ENCODE measurements at places on chromosomes 5 and 9.

DNA sequence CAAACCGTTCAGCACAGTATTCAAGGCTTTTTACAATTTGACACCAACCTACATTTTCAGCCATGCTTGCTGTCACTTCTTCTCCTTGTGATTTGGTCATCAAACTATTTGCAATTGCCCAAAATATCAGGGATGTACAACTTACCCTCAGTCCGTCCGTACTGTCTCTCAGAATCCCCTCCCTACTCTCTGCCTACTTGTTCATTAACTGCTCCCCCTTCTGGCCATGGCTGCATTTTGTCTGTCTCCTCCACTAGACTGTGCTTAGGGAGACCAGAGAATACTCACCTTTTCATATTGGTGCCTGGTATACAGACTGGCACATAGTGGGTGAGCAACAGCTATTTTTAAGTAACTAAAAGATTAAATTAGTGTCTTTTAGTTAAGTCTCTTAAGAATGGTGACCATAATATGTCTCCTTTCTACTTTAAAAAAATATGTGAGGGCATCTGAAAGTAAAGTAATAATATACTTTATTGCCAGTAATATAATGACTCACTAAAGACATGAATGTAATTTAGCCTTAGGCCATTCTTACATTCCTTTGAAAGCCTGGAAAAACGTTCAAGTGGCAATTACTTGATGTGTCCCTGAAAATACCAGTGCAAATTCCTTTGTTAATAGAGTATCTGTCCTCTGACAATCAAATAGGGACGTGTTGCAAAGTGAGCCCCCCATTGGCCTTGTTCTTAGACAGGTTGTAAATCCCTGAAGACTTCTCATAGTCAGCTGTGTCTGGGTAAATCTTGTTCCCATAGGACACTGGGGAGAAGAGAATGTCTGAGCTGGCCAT lies 27.8 kb downstream of the PRLR start:
- peak; percentile 35 for DNase-seq

GRCh38 chr9:69645488-69645887 lies 26.7 kb downstream of the APBA1 start:
- DNase-seq, result no peak

GRCh38 chr5:148312153-148312552 lies at the start of gene SPINK7:
SPINK7 (plus strand) TSS chr5:148312423; CDS start chr5:148312484, 61 bp downstream.
- DNase-seq, result no peak

- DNase-seq, result no peak
These were observed 34.7 kb upstream of the ADRB2 start for GRCh38 chr5:148791696-148792095.

- DNase-seq, result no peak
These were observed 655.5 kb upstream of the ZNF608 start for GRCh38 chr5:125401724-125402622.

- DNase-seq, result no peak
These were observed 36.8 kb downstream of the SLC22A5 start for GRCh38 chr5:132406144-132406783.

- no peak for DNase-seq
These were observed 82.8 kb upstream of the TLE1 start for GRCh38 chr9:81772144-81772543.

DNA sequence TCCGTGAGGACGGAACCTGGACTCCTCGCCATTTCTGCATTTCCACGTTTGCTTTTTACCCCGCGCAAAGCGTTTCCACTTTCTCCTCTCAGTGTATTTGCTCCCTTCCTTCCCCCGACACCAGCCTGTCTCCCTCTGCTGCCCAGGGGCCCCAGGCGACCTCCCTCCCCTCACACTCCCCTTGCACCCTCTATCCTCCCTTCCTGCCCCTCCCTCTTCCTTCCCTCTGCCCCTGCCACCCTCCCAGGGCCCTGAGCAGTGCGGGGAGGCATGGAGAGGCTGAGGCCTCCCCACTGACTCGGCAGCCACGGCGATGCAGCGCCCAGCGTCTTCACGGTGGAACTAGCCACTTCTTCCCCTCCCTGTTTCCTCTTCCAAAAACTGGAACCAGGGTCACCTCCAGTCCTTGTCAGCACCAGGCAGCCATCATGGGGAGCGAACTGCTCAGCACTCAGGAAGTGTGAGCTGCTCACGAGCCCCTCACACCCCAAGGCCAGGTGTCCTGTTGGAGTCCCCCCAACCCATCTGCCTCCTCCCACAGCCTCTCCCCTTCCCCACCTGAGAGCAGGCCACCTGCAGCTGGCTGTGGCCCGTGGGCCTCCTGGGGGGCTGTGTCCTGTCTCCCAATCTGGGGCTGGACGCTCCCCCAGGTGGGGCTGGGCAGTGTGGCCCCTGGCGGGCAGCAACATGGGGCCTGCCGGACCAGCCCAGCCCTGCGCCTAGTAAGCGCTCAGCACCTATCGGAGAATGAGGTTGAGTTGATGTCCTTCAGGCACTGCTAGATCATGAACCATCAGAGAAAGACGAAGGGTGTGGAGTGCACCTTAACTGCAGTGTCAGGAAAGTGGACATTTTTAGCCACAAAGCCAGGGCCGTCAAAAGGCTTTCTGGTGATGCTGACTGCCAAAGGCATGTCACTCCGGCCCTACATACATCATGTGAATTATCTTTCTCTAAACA lies 17.5 kb downstream of the UBE2QL1 start:
- no peak for DNase-seq

DNA sequence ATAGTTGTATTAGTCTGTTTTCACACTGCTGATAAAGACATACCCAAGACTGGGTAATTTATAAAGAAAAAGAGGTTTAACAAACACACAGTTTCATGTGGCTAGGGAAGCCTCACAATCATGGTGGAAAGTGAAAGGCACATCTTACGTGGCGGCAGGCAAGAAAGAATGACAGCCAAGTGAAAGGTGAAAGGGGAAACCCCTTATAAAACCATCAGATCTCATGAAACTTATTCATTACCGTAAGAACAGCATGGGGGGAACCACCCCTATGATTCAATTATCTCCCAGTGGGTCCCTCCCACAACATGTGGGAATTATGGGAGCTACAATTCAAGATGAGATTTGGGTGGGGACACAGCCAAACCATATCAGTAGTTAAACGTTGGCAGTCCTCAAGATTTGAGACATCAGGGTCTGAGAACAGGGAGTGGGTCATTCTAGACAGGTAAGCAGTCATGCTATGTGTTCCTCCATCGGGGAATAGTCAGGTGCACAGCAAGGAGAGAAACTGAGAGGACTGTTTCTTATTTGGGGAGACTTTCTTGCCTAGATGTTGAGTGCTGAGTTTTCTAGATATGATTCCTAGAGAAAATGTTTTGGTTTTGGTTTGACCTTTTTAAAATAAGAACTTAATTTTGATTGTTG lies 45.8 kb upstream of the ENTREP1 start:
- DNase-seq, result no peak

DNA sequence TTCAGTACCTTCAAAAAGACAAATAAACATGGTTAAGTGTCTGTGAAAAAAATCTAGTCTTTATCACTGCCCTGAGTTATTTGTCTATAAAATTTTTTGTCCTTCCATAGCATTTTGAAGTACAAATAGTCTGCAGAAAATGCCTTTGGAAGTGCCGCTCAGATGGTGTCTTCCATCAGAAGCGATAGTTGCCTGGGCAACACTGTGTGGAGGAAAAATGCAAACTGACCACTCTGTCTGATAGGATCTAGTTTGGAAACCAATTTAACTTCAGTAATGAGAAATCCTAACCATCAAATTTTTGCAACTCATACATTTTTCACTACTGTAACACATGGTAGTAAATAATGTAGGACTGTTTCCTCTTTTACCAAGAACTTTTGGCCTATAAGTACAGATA lies 449.9 kb downstream of the PRELID2 start:
- no peak for DNase-seq

DNA sequence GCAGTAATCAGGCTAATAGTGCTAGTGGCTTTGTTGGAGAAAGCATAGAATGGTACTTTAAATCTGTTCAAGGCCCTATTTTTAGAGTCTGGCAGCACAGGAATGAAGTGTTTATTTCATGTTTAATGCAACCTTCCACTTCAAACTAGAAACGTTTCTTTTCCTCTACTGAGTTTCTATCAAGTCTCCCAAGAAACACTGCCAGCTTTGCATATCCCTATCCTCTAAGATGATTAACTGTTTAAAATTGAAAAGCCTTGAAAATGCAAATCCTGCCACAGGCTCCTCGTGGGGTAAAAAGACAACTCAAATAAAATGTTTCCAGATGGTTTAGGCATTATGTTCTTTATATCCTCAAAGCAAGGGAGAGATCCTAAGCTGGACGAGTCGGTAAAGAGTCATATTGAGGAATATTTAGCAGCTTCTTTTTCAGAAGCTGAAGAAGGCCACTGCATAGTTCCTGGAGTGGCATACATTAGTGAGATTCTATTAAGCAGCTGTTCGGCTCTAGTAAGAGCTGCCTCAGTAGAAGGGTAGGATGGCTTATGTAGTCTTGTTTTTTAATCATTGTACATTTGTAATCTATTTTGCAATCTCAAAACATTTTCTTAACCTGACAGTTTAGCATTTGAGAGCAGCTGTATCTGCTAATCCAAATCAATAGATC lies 251.2 kb downstream of the CHSY3 start:
- no peak for DNase-seq

DNA sequence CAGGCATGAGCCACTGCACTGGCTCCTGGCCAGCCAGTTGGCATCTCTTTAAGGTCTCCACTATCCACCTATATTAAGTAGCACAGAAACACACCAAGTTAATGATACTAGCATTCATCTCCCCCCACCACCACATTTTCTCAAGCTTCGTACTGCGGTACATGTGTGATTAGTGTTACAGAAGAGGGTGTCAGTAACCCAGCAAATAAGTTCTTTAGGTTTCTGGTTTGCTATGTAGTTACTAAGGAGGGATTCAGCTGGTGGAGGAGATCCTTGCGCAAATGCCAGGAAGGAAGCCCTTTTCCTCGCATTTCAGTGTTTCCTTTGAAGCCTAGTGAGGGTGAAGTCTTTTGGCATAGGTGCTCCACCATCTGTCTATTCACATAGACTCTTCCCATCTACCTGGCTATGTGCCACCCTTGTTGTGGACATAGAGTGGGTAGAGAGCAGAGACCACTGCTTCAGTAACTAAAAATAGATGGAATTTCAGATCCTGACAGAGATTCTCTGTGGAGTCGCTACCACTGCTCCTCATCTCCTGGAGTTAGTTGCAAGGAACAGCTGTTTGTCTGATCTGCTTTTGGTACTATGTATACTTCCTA lies 16.7 kb downstream of the UBE2D2 start:
- no peak for DNase-seq

DNA sequence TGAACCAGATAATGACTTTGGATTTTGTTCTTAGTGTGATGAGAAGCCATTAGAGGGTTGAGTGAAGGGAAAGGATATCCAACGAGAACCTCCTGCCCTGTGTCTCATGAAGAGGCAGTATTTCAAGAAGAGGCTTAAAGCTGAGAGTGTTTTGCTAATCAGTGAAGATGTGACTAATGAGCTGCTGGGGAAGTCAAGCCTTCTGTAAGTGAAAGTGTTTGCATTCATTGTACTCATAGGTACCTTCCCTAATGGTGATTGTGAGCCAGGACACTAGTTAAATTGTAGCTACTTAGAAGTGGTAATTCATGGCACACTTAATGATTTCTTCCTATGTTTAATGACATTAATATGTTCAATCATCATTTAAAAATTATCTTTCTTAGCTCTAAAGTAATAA lies 23.7 kb downstream of the PIP5K1B start:
- DNase-seq, result no peak

DNA sequence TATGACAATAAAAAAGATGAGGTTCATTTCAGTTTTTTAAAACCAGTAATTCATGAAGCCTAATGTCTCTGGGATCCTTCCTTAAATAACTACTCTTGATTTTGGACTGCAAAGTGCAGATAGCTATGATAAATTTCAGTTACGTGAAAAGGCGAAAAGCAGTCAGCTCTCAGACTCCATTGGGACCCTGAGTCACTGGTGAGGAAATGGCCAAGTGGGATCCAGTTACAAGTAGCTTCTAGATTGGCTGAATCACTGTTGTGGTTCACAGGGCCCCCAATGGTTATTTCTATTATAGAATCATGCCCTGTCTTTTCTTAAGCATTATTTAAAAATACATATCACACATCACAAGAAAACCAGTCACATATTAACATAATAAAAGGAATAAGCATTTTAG lies 31.1 kb upstream of the PPP3R2 start:
- no peak for DNase-seq

- no peak for DNase-seq
These were observed 222.6 kb downstream of the PRDM9 start for GRCh38 chr5:23730023-23730422.

DNA sequence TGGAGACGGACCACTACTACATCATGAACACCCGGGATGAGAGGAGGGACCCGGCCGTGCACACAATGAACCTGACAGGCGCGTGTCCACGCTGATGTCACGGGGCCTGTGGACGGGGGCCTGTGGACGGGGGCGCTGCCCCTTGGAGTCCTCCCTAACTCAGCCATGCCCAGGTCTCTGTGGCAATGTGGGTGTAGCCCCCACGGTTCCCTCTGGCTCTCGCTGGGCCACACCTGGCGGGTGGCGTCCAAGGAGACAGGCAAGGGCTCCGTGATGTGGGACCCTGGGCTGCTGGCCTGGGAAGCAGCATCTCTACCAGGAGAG lies 22.1 kb downstream of the PAEP start:
- no peak for DNase-seq

- no peak for DNase-seq
These were observed 47.3 kb downstream of the TRIO start for GRCh38 chr5:14190194-14191164.

- no peak for DNase-seq
These were observed 179.5 kb upstream of the ZNF462 start for GRCh38 chr9:106683454-106683853.

GRCh38 chr5:35863159-35863558 lies 6.5 kb downstream of the IL7R start:
- DNase-seq, result no peak

DNA sequence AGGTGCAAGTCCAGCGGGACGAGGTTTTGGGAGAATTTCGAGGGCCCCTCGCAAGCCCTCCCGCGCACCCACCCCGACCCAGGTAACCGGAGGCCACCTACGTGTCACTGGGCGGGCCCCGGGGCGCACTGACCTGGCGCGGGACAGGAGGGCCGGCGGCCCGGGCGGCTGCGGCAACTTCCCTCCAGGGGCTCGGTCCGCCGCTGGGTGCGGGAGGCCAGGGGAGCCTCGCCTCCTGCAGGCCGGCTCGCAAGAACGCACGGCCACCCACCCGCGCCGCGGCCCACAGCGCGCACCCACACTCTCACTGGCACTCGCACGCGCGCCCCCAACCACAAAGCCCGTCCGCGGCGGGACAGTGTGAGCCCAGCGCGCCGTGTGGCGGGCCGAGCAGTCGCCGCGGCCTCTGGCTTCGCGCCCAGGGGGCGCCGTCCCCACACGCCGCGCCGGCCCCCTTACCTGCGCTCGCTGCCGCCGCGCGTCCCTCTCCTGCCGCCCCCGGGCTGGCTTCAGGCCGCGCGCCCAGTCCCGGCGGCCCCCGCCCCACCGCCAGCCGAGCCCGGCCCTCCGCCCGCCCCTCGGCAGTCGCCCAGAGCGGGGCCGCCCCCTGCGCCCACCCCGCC lies 451 bp downstream of the LPAR1 start:
- DNase-seq, result peak; percentile 47

GRCh38 chr9:33620738-33621439 lies 96.8 kb downstream of the ANKRD18B start:
- no peak for DNase-seq

All from neural crest cell (in vitro differentiated cells).